ENCODE measurements at places on chromosomes 2 and 18. TPM values are rescaled to one million over a fixed set of nuclear protein-coding genes. Genes with fewer than 3 reads are reported as not detected.

- DNase-seq = no peak
Observed at GRCh38 chr18:48569139-48569914, 30.5 kb downstream of the CTIF start.

The RAB6D gene
- total RNA-seq = 0.22 TPM

- no peak for DNase-seq
Observed at GRCh38 chr18:44568342-44568741, 112.3 kb upstream of the SETBP1 start.

- no peak for DNase-seq
Observed at GRCh38 chr2:198700319-198700718, 757.4 kb downstream of the SATB2 start.

DNA sequence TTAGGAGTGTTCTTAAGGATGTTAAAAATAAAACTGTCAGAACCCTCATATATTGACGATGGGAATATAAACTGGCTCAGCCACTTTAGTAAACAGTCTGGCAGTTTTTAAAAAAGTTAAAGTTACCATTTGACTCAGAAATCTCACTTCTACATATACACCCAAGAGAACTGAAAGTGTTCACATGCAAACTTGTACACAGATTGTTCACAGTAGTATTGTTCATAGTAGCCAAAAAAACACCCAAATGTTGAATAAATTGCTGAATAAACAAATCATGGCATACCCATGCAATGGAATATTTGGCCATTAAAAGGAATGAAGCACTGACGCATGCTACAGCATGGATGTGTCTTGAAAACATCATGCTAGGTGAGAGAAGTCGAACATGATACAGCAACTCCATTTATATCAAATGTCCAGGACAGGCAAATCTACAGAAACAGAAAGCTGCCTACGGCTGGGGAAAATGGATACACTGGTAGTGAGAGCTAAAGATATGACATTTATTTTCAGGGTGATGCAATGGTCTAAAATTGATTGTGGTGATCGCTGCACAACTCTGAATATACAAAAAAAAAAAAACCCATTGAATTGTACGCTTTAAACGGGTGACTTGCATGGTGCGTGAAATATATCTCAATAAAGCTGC is 10.1 kb downstream of the RPL31 start:
- no peak for DNase-seq

DNA sequence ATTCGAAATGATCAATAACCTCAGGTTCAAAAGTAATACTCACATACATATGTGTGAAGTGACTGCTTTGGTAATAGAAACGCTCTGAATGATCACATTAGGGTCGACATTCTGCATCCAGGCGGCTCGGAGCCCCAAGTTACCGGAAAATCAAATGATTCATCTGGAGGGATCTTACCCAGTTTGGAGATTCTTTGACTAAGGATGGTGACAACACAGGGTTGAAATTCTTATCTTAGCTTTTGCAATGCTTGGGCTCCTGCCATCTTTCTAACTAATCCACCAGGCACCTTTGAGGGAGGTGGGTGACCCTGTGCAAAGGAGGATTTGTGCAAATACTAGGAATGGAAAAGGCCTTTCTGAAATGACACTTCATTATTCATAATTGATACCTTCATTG is 10.8 kb downstream of the GBX2 start:
- DNase-seq = no peak

The DCDC2C gene
- total RNA-seq = not detected

DNA sequence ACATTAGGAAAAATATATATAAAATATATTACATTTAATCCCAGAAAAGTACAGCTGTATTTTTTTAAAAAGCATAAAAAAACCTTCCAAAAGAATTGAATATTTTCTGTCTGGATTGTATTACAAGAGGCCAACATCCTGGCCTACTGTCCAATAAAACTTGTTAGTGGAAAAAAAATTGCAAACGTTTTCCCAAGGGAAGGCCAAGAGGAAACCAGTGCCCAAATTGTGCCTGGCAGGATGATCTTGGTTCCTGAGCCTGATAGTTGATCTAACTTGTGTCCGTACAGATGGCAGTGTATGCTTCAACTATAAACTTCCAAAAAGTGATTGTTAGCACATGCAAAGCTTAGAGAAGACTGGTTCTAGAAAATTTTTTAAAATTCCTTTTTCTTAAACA is 90.6 kb upstream of the LPIN2 start:
- DNase-seq = no peak

DNA sequence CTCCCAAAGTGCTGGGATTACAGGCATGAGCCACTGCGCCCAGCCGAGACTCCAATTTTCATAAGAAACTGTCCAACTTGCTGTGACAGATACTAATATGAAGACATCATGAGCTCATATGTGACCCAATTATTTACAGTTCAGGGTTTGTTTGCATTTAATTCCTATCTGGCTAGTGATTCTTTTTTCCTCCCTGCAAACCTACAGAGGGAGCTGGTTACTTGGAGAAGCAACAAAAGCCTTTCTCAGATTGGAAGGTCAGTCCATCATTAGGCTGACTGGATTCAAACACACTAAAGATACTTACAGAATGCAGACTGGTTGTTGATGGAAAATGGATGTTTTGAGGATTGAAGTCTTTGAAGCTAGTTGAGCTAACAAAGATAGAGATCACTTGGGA is 176.4 kb downstream of the ANKRD44 start:
- DNase-seq = no peak

GRCh38 chr18:46295416-46295815 is 191.2 kb downstream of the HAUS1 start:
- no peak for DNase-seq

The LRRTM4 gene
- 8.1 TPM for total RNA-seq
